ENCODE measurements at places on chromosomes 4 and X.
A peak's percentile ranks its signal among the peaks of the same experiment; 100 is the strongest.

DNA sequence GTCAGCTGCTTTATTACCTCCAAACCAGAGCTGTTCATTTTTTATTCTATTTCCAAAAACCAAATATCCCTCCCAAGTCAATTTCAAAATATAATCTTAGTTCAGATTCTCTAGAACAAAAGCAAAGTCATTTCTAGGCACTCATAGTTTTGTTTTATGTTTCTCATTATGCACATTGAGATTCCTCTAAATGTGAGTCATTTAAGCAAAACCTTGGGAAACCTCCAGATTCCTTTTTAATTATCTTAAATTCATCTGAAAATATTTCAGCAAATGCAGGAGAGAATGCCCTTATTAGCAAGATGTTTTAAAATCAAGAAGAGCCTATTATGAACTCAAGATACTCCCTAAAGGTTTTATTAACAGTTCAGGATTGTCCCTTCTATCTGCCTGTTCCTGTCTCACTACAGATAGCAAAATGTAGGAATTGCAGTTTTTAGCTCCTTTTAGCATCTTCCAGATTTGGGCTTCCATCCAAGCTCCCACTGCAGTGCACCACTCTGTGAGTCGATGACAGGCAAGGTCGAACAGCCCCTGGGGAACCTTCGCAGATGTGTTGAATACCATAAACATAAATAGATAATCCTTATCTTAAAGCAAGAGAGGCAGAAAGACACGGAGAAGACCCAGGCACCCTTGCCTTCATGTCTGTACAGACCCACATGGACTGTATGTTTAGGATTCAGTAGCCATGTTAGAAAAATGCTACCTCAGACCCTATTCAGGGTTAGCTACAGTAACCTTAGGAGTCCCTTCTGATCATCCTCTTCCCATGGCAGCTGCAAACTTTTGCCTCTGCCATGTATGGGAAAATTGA is 11.3 kb upstream of the SLC9A7 start:
- DNase-seq = no peak

GRCh38 chr4:109691411-109691920 is 11.8 kb downstream of the CASP6 start:
- DNase-seq = no peak

GRCh38 chr4:186108391-186108790 is 3.9 kb downstream of the FAM149A start:
- peak; percentile 23 for DNase-seq

DNA sequence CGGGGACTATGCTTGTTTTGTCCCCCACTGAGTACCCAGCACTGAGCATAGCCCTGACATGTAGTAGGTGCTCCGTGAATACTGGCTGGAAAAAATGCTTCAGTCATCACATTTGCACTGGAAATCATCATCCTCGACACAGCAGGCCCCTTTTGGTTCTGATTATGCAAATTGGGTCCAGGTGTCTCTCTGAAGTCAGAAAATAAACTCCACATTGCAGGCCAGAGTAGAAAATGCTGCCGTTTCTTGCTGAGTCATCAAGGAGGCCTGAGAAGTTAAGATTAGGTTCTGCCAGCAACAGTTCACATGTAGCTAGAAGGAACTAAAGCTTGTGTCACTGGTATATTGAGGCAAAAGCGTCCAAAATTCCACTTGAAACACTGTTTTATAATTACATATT is 15.0 kb upstream of the STK32B start:
- no peak for DNase-seq

- no peak for DNase-seq
These were observed 11.7 kb downstream of the COQ2 start for GRCh38 chr4:83272900-83273299.

DNA sequence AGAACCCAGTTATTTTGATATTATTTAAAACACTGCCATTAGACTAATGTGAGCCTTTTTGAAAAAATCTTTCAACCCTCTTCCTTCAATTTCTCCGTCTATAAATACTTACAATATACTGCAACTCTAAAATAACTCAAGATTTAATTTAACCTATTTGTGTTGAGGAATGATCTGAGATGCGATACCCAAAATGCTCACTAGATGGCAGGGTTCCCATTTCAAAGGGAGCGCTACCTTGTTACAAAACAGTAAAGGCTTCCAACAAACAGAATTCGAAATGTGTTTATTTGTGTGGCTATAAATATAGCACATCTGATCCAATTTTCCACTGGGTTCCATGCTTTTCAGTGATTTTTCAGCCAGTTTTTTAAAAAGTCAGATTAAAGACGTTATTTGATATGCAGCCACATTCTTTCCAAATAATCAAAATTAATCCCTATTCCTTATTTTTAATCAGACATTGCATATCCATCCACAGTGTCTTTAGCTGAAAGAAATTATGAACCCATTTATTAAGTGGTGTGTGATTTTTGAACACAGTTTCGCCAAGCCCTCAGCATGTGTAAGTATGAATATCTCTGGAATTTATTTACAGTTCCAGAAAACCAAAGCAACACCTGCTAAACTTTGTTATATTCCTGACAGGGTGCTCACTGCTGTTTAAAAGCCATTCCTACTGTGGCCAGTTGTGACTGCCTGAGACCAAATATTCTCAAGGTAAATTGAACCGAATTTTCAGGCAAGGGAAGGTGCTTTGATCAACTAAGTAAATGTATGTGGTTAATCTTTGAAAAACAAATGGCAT is 668.0 kb upstream of the LCORL start:
- peak; percentile 67 for DNase-seq

DNA sequence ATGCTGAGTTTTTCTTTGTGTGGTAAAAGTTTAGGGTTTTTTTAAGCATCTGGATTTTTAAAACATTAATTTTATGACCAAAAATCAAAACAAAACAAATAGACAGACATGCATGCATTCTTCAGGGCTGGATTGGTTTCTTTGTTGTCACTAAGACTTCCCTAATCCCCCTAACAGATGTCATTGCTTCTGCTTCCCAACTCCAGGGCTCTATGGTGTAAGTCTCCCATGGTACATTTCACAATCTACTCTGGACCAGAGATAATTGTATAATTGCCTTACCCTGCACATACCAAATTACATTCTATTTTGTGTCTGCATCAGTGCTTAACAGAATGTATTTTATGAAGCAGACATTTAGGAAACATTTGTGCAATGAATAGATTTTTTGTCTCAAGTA is 529.1 kb upstream of the SMIM31 start:
- no peak for DNase-seq

DNA sequence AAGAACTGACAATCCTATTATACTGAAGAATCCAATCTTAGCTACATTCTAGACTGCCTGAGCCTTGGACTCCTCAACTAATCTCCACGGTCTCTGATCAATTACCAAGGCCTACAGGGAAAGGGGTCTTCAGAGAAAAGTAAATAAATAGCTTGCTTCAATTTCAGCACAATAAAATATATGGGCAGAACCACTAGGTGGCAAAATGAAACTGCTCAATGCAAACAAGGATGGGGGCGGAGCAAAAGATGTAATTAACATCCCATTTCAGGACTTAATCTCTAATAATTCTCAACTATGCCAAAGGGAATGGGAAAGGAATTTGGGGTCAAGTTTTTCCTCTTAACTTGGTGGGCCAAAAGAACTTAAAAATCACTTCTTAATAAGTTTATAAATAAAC is 78.4 kb upstream of the MAP3K15 start:
- DNase-seq = no peak

- DNase-seq = no peak
These were observed 74.3 kb downstream of the RGS12 start for GRCh38 chr4:3366893-3367775.

GRCh38 chrX:9598344-9598743 is 133.5 kb downstream of the TBL1X start:
- DNase-seq = no peak

GRCh38 chr4:8267077-8267476 is 2.5 kb upstream of the HTRA3 start:
- peak; percentile 35 for DNase-seq

GRCh38 chr4:135050086-135050717 is 848.6 kb upstream of the PABPC4L start:
- DNase-seq = no peak

DNA sequence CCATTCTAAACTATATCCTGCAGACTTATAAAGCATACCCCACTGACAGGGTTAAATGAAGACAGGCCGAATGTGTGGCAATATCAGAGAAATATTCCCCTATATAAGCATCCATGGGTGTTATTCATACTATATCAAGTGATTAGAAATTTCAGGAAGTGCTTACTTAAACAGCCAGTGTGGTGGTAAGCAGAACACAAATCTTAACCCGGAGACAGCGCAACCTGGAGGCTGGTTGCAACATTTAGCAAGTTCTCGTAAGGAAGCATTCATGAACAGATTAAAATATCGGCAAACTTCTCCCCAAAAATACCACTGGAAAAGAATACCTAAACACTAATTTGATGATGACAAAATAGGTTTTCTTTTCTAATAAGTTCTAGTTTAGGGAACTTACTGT is 261.2 kb downstream of the CBLL2 start:
- DNase-seq = no peak

- no peak for DNase-seq
These were observed 28.3 kb downstream of the LANCL3 start for GRCh38 chrX:37599729-37600128.

- DNase-seq = no peak
These were observed 41.5 kb downstream of the ZNF81 start for GRCh38 chrX:47878198-47878597.

DNA sequence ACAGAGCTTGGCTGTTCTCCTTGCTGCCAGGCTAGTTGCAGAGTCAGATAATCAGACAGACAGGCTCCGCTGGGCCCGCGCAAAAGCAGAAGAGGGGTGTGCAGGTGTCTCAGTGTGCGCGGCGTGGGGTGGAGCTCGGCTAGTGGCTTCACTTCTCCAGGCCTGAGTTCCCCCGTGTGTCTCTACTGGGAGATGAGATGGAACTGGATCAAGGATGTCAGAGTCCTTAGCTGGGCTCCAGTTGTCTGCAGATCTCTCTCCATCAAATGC is 21.1 kb downstream of the HTRA3 start:
- no peak for DNase-seq

DNA sequence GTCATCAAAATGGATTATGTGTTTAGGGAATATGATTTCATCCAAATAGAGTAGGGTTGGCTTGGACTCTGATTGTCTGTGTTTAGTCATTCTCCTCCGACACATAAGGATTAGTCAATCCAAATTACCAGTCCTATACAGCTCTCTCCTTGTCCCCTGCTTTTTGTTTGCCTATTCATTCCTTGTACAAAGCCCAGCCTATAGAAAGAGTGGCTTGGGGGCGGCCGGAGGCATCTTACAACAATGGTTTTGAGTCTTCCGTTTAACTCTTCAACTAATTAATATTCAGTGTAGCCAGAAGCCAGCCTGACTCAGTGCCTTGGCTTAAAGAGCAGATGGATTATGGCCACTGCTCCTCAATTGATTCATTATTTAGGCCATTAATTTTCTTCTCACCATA is 796.6 kb upstream of the POU3F4 start:
- peak; percentile 66 for DNase-seq

DNA sequence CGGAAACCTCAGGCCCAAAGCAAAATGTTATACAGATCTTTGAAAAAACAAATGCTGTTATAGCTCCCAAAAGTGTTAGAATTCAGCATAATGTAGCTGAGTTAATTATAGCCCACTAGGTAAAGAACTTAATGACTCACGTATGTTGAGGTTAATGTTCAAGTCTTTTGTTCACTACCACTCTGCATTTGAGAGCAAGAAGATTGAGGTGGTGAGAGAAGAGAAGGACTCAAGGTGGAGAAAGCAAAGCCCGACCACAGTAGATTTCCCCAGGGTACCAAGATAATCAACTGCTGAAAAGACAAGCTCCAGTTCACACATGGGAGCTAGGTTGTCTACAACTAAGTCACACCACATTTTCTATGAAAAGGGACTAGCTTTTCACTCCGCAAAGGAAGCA is 480.2 kb downstream of the DTHD1 start:
- no peak for DNase-seq

GRCh38 chr4:84750260-84750959 is 167.5 kb downstream of the CDS1 start:
- peak; percentile 11 for DNase-seq

DNA sequence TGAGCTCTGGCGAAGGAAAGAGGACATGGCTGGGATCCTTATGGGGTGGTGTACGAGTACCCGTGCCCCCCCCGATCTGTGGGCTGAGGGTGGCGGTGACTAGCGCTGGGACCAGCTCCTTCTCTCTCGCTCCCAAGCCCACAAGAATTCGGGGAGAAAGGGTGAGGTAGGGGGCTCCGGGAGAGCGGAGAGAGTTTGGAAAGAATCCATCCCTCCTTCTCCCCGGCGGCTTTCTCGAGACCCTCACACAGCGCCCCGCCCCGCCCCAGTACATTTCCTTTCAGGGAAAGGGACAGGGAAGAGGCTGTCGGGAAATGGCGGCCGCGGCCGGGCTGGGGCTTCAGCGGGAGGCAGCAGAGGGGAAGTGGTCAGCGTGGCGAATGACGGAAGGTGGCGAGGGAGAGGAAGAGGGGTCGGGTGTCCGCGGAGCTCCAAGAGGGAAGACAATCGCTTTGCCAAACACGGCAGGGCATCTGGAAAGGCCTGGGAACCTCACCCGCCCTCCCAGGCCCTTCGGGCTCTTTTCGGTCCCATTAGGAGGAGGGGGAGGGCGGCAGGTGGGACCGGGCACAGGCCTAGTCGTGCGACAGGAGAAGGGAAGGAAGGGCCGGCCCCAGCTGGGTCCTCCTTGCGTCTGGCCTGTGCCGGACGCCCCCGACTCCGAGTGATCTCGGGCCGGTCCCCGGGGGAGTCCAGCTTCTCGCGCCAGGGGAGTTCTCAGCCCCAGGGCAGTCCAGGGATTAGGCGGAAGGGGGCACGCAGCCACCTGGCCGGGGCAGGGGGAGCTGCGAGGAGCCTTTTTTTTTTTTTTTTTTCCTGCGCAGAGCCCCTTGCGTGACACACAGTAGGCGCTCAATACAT is 10.2 kb downstream of the HNRNPH2 start:
- DNase-seq = peak; percentile 59

Data from neuronal stem cell (in vitro differentiated cells).